Hair follicular keratinocyte (primary cell): ENCODE measurements at places on chromosomes 16 and 17. TPM values are rescaled to one million over a fixed set of nuclear protein-coding genes. Genes with fewer than 3 reads are reported as not detected.

SLC12A3 gene
- total RNA-seq: 0.08 TPM in 1 of 2 replicates, not detected in the other

SLC5A10 gene
- not detected in 2 replicates for total RNA-seq

MT3 gene
- total RNA-seq: not detected in 2 replicates

KRTAP2-1 gene
- total RNA-seq: not detected in 2 replicates

CCL23 gene
- total RNA-seq: not detected in 2 replicates

PIRT gene
- not detected in 2 replicates for total RNA-seq

AOC2 gene
- 0.55 and 0.84 TPM in 2 replicates for total RNA-seq

STH gene
- not detected in 2 replicates for total RNA-seq

HBA1 gene
- total RNA-seq: not detected in 2 replicates

IL34 gene
- total RNA-seq: 0.19 TPM in 1 of 2 replicates, not detected in the other

HYDIN gene
- total RNA-seq: 0.08 and 0.19 TPM in 2 replicates

PTGES3L gene
- 0.19 TPM in 1 of 2 replicates, not detected in the other for total RNA-seq

MSLN gene
- total RNA-seq: 0.78 and 3.8 TPM in 2 replicates
